ENCODE measurements at places on chromosomes 3 and 15.

DNA sequence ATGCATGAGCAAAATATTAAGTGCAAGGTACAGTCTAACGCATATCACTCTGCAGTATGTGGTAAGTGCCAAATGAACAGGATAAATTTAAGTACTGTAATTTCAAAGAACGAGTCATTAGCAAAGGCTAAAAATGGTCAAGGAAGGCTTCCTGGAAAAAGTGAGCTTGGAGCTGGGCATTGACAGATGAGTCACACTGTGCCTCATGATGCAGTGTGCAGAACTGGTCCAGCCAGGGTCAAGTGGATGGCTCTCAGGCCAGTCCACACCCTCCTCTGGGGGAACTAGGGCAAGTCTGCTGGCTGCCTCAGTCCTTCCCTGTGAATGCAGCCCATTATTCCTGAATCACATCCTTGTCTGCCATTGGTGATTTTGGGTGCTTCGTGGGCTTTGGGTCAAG, 76.3 kb downstream of the CACNA1D start:
- DNase-seq: no peak

GRCh38 chr3:116951610-116952009, 242.0 kb downstream of the TUSC7 start:
- DNase-seq: no peak

- DNase-seq: no peak
These were observed 50.6 kb downstream of the B3GNT5 start for GRCh38 chr3:183303690-183304089.

DNA sequence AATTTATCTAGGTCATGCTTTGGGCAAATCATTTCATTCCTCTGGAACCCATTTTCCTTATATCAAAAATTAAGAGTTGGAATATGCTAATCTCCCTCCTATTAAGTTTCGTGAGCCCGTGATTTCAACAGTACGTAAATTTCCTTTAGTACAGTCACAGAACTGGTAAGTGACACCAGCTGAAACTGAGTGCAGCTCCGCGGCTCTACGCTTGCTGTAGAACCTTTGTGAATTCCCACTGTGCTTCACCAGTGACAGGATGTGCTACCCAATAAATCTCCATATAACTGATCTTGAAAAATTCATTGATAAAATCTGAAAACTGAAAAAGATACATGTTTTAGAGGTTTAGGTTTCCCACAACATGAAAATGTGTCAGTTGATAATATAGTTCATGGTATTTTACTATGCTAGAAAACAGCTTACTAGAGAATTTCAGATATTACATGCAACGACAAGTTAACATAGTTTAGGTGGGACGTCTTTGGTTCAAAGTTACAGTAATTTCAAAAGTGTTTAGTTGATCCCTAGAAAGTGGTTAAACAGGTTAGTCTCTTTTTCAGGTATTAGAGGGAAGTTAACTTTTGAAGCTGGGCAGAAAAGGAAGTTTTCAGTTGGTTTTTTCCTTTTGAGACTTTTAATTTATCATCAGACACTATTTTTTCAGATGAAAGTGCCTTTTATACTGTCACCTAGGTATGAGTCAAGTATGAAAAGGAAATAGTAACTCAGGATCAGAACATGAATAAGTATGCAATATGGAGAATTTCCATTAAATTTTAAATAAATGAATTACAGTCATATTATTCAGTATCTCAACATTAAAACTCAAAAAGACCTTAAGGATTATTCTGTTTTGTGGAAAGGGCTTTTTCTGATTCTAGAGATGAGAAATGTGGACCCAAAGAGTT, 57.0 kb downstream of the PPARG start:
- no peak for DNase-seq

- DNase-seq: no peak
These were observed 38.1 kb downstream of the ZNF589 start for GRCh38 chr3:48278884-48279559.

DNA sequence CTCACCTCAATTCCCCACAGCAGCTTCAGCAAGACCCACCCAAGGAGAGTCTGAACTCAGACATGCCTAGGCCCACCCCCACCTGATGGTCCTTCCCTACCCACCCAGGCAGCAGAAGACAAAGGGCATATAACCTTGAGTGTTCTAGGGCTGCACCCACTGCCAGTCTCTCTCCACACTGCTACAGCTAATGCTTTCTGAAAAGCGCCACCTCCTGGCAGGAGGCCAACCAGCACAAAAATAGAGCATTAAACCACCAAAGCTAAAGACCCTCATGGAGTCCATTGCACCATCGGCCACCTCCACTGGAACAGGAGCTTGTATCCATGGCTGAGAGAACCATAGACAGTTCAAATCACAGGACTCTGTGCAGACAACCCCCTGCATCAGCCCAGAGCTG, 11.3 kb upstream of the RPL39L start:
- DNase-seq: peak; percentile 73

DNA sequence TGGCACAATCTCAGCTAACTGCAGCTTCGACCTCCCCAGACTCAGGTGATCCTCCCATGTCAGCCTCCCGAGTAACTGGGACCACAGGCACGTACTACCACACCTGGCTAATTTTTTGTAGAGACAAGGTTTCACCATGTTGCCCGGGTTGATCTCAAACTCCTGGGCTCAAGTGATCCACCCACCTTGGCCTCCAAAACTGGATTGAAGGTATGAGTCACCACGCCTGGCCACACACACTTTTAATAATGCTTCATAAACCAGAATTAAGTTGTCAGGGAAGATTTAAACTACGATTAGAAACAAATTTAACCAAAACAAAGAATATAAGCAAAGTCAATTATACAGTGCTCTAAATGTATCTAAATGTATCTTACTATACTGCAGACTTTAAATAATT, 87.5 kb downstream of the LRRFIP2 start:
- DNase-seq: no peak

DNA sequence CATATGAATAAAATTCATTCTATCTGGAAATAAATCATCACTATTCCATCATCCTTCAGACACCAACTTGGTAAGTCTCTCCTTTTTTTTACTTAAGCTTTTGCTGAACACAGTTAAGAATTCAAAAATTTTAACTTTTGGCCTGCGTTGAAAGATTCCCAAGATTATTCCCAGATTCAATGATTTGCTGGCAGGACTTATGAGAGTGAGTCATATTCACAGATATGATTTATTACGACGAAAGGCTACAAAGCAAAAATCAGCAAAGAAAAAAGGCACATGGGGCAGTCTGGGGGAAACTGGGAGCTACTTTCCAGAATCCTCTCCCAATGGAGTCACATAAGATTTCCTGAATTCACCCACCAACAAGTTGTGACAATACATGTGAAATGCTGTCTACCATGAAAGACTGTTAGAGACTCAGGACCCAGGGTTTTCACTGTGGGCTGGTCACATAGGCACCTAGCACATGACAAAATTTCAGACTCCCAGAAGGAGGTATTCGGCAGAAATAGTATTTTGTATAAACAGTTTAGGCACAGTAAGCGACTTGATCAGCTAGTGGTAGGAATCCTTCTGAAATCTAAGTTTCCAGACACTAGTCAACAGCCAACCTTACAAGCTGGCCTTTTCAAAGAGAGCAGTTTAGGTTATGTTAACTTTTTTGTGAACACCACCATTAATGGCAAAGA, 82.1 kb downstream of the DLG1 start:
- no peak for DNase-seq

DNA sequence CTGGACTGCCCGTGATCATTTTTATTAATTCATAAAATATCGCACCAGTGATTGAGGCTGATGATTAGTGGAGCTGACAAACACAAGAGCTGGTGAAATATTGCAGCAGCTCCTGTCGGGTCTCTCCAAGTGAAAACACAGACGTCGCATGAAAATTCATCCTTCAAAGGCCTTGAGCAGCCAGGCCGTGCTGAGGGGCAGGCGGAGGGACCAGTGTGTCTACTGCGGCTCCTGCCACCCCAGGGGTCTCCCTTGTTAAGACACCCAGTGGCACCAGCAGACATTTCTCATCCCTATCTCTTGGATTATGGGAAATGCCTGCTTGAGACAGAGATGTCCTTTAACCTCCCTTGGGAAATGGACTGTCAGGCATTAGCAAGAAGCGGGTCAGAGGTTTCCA, 289.4 kb upstream of the TLE3 start:
- no peak for DNase-seq

DNA sequence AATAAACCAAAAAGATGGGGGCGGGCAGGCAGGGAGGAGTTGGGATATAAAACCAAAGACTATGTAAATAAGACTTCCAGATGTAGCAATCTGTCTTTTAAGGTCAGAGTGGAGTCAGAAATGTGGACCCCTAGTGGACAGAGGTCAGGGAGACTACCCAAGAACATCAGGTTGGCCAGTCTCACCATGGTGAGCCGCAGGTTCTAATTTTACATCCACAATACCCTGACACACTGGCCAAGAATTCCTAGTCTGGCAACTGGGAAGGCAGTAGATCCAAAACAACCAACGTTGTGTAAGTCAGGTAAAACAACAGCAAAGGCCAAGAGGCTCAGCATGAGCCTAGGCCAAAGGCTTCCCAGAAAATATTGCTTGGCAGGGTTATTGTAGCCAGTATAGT, 203.4 kb downstream of the FOXP1 start:
- DNase-seq: no peak

- no peak for DNase-seq
These were observed 83.5 kb upstream of the PRR20G start for GRCh38 chr3:127371334-127371733.

- no peak for DNase-seq
These were observed 140.2 kb upstream of the SKOR1 start for GRCh38 chr15:67685008-67685599.

GRCh38 chr3:14371573-14372474, 30.6 kb upstream of the SLC6A6 start:
- DNase-seq: peak; percentile 66

- DNase-seq: no peak
These were observed 882.8 kb downstream of the NAALADL2 start for GRCh38 chr3:175741951-175742350.

DNA sequence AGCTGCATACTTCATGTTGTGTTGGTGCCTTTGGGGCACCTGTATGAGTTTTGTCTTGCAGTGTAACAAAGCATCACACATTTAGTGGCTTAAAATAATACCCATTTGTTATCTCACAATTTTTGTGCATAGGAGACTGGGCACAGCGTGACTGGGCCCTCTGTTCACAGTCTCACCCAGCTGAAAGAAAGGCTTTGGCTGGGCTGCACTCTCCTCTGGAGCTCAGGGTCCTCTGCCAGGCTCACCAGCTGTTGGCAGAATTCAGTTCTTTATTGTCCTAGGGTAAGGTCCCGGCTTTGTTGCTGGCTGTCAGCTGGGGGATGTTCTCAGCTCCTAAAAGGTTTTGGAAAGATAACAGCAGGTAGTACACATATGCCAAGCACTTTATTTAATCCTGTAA, 263.3 kb downstream of the CLSTN2 start:
- DNase-seq: no peak

DNA sequence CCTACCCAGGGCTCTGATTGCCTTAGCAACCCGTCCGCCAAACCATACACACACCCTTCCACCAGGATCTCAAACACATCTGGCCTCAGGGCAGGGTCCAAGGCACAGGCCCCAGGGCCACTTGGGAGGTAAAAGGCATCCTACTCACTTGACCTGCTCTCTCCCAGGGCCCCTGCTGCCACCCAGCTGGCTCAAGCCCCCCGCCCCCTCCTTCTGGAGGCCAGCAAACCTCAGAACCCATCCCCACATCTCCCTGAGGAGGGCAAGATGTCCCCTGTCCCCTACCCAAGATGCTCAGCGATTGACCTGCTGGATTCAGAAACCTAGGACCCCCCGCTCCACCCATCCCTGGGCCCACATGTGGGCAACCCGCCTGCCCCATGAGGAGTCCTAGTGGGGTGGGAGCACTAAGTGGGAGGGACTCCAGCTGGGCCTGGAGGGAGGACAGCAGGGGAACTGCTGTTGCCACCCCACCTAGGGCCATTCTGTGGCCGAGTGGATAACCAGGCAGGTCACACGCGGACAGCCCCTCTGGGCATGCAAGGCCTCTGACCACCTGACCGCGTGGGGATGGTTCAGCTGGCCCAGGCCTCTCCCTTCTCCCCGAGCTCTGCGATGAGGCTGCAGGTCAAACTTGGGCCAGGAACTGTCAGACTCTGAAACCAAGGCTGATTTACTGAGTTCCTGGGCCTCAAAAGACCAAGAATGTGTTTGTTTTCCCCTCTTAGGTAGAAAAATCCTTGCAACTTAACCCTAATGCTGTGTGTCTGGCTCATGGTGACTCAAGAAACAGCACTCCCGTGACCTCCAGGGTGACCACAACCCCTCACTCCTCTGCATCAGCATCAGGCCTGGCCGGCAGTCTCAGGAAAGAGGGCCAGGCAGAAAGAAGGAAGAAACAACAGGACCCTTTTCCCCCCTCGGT, 4.2 kb downstream of the MFGE8 start:
- no peak for DNase-seq

- no peak for DNase-seq
These were observed 163.9 kb upstream of the SMAD3 start for GRCh38 chr15:66901336-66902100.

- no peak for DNase-seq
These were observed 465.0 kb downstream of the EPHB1 start for GRCh38 chr3:135260025-135260424.

- no peak for DNase-seq
These were observed 96.3 kb downstream of the PTPRG start for GRCh38 chr3:61657689-61658088.

- DNase-seq: no peak
These were observed 381.9 kb upstream of the AGTR1 start for GRCh38 chr3:148315756-148316155.

- DNase-seq: no peak
These were observed 85.2 kb downstream of the FILIP1L start for GRCh38 chr3:100029052-100029451.

GRCh38 chr3:139657434-139657833, 20.3 kb downstream of the NMNAT3 start:
- no peak for DNase-seq

GRCh38 chr3:191417457-191417729, 43.6 kb upstream of the PYDC2 start:
- DNase-seq: no peak

DNA sequence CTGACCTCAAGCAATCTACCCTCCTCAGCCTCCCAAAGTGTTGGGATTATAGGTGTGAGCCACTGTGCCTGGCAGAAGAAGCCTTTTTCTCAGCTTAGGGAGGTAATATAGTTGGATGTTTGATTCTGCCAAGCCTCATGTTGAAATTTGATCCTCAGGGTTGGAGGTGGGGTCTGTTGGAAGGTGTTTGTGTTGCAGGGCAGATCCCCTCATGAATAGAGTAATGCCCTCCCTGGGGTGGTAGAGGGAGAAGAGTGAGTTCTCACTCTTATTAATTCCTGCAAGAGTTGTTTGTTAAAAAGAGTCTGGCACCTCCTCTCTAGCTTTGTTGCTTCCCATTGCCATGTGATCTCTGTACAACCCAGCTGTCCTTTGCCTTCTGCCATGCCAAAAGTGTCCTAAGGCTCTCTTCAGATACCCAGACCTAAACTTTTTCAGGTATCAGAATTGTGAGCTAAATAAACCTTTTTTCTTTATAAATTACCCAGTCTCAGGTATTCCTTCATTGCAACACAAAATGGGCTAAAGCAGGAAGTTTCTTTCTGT, 16.4 kb downstream of the NECTIN3 start:
- no peak for DNase-seq
